ENCODE measurements at places on chromosomes 5 and 9. TPM values are rescaled to one million over a fixed set of nuclear protein-coding genes. Genes with fewer than 3 reads are reported as not detected.

Gene ADAMTS16
- not detected for polyA plus RNA-seq

Gene C9
- not detected for polyA plus RNA-seq

Gene CHSY3
- polyA plus RNA-seq: not detected

Gene CPLANE1
- polyA plus RNA-seq: 1.3 TPM

Gene SPINK7
- polyA plus RNA-seq: not detected

Gene NDUFA8
- polyA plus RNA-seq: 74.4 TPM

Gene C9orf153
- polyA plus RNA-seq: not detected

Gene CMYA5
- 0.10 TPM for polyA plus RNA-seq

Gene GPR150
- polyA plus RNA-seq: 2.8 TPM

Gene TOMM5
- polyA plus RNA-seq: 200 TPM

Gene TEK
- polyA plus RNA-seq: not detected

Gene STPG3
- polyA plus RNA-seq: not detected

Gene FOXD4L6
- not detected for polyA plus RNA-seq

Gene SOHLH1
- not detected for polyA plus RNA-seq

Gene PDE6A
- not detected for polyA plus RNA-seq

Gene OR1Q1
- polyA plus RNA-seq: not detected

Gene ASTN2
- 4.2 TPM for polyA plus RNA-seq

Gene PRRT1B
- not detected for polyA plus RNA-seq

Gene HSPA9
- 171 TPM for polyA plus RNA-seq

Gene ADAMTSL2
- polyA plus RNA-seq: not detected

Gene CYSRT1
- polyA plus RNA-seq: 0.32 TPM

Gene ZBTB6
- polyA plus RNA-seq: 2.7 TPM

Gene IL13
- polyA plus RNA-seq: not detected

Gene GKAP1
- 5.1 TPM for polyA plus RNA-seq

Gene TRIP13
- polyA plus RNA-seq: 0.12 TPM

Gene SLC6A19
- polyA plus RNA-seq: not detected

Gene PCA3
- polyA plus RNA-seq: not detected

Gene PDE8B
- polyA plus RNA-seq: 0.07 TPM

Gene IGIP
- polyA plus RNA-seq: 0.29 TPM

Gene BASP1
- not detected for polyA plus RNA-seq

Gene GOLM1
- polyA plus RNA-seq: 2.3 TPM

Gene RUSC2
- not detected for polyA plus RNA-seq

Gene KIF2A
- polyA plus RNA-seq: 185 TPM

Gene SLC9A3
- polyA plus RNA-seq: 2.5 TPM

Gene GLDC
- polyA plus RNA-seq: 0.58 TPM

Gene TTC1
- 99.8 TPM for polyA plus RNA-seq

Gene C5orf52
- not detected for polyA plus RNA-seq

Data from CD8-positive, alpha-beta memory T cell (primary cell).